ENCODE measurements at places on chromosomes 7 and 10. TPM values are rescaled to one million over a fixed set of nuclear protein-coding genes. Genes with fewer than 3 reads are reported as not detected.
A peak's percentile ranks its signal among the peaks of the same experiment; 100 is the strongest.

DNA sequence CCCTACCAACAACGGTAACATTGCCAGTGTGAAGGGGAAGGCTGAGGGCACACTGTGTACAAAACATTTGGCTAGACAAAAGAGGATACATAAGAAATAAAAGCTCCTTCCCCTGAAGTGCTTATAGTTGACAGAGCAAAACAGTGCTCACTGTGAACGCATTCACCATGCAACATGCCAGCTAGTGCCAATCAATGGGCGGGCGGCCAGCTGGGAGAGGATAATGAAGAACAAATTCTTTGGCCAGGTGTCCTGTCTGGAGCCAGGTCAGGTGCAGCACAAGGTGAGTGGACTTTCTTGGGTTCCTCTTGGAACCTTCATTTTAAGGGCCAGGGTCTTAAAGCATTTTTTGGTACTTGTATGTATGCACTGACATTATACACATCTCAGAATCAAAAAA, 106.1 kb downstream of the ICA1 start:
- no peak for DNase-seq

DNA sequence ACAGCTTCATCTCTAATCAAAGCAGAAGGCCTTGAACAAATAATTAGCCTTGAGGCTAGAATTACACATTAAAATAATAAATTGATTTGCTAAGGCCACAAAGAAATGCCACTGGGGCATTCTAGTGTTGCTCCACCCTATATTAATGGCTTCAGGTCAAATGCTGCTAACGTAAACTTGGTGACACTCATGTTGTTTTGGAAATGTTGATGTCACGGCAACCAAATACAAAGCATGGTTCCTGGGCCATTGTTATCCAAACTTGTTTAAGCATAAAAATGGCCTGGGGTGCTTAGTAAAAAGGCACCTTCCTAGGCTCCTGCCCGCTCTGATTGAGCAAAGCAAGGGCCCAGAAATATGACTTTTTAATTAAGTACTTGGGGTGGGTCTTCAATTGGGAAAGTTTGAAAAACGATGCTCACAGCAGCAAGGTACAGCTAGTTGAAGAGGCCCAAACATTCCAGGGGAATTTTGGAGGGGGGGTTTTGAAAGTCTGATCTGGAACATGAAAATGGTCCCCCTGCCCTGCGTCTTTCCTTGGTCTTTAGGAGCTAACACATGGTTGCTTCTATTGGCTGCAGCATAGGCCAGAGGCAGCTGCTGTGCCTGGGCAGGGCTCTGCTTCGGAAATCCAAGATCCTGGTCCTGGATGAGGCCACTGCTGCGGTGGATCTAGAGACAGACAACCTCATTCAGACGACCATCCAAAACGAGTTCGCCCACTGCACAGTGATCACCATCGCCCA, 67.8 kb downstream of the ABCC2 start:
- DNase-seq: no peak

- no peak for DNase-seq
Observed at GRCh38 chr7:113840954-113841353, 77.9 kb downstream of the PPP1R3A start.

GRCh38 chr7:1449951-1450350, 9.3 kb downstream of the MICALL2 start:
- DNase-seq: no peak

DNA sequence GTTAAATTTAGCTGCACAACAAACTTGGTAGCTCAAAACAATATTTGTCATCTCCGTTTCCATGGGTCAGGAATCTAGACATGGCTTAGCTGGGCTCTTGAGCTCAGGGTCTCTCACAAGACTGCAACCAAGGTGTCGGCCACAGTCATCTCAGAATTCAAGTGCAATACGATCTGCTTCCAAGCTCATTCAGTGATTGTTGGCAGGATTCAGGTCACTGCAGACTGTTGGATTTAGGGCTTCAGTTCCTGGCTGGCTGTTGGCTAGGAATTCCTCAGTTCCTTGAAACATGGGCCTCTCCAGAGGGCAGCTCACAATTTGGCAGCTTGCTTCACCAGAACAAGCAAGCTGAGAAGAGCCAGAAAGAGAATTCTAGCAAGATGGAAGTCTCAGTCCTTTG, 17.5 kb upstream of the CHST3 start:
- no peak for DNase-seq

GRCh38 chr7:135661311-135662122, 797 bp upstream of the STMP1 start:
- peak; percentile 6 for DNase-seq

DNA sequence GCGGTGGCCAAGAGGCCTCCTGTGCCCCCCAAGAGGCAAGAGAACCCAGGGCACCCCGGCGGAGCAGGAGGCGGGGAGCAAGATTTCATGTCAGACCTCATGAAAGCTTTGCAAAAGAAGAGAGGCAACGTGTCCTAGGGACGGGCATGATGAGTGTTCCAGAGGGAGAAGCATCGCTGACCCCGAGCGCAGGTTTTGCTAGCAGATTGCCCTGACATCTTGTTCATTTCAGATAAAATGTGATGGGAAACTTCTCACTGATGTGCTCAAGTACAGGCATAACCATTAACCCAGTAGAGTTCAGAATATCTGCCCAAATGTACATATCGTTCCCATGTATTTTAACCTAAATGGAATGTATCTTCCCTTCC, 129.2 kb downstream of the APBB1IP start:
- no peak for DNase-seq

GRCh38 chr10:60856405-60856804, 78.1 kb downstream of the CDK1 start:
- no peak for DNase-seq

DNA sequence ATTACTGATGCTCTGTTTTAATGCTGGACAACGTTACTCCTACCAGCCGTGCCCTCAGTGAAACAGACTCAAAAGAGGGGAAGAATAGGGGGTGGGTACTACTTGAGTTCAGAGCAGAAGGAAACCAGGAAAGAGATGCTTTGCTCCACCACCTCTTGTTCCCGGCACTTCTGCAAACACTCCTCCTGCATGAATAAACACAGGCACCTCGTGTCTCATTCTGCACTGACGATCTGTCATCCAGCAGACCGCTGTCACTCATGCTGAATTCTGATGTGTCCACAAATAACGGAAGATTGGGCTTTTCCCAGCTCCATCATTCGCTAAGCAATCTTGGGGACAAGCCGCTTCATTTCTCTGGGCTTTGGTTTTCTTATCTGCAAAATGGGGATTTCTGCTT, 26.7 kb downstream of the YWHAG start:
- no peak for DNase-seq

DNA sequence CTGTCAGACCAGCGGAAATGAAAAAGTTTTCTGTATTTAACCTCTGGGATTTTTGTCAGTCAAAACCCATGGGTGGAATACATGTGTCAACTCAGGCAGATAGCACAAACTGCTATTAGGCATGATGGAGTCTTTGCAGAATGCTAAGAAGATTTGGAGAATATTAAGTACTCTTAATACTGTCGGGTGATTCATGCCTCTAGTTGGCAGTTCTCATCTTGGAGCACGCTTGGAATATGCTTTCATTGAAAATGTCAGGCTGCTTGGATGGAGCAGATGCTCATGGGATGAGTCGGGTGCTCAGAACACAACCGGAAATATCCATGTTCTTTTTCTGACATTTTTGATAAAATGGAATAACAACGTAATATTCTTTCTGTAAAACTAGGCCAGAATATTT, 27.6 kb upstream of the PRKG1 start:
- no peak for DNase-seq

DNA sequence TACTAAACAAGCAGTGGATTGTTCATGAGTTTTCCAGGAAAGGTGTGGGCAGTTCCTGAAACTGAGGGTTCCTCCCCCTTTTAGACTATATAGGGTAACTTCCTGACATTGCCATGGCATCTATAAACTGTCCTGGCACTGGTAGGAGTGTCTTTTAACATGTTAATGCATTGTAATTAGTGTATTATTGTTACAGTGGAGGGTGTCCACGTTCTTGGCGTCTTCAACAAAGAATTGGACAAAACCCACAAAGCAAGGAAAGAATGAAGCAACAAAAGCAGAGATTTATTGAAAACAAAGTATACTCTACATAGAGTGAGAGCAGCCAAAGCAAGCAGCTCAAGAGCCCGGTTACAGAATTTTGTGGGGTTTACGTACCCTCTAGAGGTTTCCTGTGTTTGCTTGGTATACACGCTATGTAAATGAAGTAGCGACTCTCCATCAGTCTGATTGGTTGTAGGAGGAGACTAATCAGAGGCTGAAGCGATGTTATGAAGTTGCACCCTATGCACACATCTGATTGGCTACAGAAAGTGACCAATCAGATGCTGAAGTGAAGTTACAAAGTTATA, 175.2 kb downstream of the NSUN6 start:
- DNase-seq: no peak

GRCh38 chr10:84317174-84317573, 11.2 kb upstream of the CCSER2 start:
- no peak for DNase-seq

GRCh38 chr7:29976673-29977415, 12.8 kb downstream of the SCRN1 start:
- DNase-seq: no peak

GRCh38 chr7:39761449-39761848, 138.1 kb downstream of the RALA start:
- DNase-seq: no peak

DNA sequence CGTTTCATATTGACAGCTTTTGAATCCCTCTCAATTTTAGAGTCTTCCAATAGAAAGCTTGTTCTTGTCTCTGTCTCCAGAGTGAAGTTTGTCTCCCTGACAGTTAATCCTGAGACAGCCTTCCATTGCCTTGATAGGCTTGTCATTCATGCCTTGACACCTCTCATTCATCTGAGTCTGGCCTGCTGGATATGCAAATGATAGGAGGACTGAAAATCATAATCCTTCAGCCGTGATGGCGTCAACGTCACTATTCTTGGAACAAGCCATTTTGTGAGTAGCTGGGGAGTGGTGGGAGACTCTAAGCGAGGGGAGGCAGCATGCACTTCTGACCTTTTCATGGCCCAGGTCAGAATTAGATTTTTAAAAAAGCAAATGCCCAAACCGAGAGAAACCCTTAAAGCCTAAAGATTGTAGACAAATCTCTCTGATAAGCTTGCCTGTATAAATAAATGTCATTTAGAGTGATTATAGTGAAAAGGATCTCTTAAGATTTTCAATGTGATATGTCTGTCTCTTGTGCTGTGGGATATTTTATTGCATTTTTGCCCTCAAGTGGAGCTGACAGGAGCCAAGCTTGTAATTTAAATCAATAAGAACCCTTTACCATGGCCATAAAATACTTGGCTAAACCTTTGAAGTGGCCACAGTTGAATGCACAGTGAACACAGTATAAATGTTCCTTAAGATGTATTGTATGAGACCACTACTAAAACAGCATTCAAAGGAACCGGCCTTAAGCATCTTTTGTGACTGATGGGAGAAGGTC, 148.8 kb downstream of the SNX10 start:
- no peak for DNase-seq

- DNase-seq: no peak
Observed at GRCh38 chr7:66315192-66315591, 110.1 kb downstream of the TPST1 start.

- no peak for DNase-seq
Observed at GRCh38 chr10:73926152-73926764, 15.3 kb downstream of the PLAU start.

DNA sequence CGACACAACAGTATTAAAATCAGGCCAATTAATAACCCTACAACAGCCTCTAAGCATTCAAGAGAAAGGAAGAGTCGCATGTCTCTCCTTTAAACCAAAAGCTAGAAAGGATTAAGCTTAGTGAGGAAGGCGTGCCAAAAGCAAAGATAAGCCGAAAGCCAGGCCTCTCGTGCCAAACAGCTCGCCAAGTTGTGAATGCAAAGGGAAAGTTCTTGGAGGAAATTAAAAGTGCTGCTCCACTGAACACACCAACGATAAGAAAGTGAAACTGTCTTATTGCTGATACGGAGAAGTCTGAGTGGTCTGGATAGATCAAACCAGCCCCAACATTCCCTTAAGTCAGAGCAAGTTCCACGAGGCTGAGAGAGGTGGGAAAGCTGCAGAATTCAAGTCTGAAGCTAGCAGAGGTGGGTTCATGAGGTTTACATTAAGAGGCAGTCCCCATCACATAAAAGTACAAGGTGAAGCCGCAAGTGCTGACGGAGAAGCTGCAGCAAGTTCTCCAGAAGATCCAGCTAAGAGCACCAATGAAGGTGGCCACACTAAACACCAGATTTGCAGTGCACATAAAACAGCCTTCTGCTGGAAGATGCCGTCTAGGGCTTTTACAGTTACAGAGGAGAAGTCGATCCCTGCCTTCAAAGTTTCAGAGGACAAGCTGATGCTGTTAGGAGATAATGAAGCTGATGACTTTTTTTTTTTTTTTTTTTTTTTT, 194.8 kb downstream of the MAD1L1 start:
- DNase-seq: peak; percentile 73

DNA sequence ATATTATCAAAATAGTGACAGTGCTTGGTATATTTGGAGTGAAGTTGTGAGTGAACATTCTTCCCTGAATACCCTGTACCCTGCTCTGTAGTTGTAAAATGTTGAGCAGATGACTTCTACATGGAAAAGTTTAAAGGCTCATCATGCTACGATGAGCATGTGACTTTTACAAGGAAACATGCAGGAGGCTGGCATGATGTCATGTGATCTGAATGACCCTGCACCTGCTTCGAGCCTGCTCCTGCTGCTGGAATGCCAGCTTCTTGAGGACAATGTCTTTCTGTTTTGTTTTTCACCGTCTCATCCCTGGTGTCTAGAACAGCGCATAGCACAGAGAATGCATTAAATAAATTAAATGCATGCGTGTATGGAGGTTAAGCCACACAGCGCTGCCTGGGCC, 5.4 kb upstream of the INPP5A start:
- DNase-seq: no peak

The DYNC1I1 gene
- polyA plus RNA-seq: not detected

The MLXIPL gene
- not detected for polyA plus RNA-seq

The INTS1 gene
- 10.3 TPM for polyA plus RNA-seq

The SHLD2 gene
- polyA plus RNA-seq: 32.8 TPM

The SLC13A1 gene
- polyA plus RNA-seq: not detected
